ENCODE measurements at places on chromosomes 7 and 10.

- no peak for DNase-seq
These were observed 10.1 kb downstream of the NFKB2 start for GRCh38 chr10:102405632-102406031.

DNA sequence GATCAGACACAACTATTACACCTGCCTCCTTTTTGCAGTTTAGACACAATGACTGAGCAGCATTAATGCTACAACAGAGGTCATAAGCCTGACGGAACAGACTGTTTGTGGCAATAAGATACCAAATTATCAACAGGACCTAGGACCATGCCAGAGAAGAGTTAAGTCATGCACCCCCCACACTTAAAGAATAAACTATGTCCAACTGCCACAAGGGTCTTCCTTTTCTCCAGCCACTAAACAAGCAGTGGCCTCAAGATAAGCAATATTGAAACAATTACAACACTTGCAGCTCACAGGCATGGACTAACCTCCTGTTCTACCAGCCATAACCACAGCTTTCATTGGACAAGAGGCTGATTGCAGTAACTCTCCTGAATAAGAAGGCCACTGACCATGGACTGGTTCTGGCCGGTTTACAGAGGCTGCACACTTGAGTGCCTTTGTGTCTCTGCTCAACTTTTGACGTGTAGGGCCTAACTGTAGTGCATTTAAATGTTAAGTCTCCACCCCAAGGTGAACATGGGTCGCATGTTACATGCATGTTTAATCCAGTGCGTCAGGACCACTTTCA, 104.4 kb downstream of the STRA8 start:
- DNase-seq, result no peak

DNA sequence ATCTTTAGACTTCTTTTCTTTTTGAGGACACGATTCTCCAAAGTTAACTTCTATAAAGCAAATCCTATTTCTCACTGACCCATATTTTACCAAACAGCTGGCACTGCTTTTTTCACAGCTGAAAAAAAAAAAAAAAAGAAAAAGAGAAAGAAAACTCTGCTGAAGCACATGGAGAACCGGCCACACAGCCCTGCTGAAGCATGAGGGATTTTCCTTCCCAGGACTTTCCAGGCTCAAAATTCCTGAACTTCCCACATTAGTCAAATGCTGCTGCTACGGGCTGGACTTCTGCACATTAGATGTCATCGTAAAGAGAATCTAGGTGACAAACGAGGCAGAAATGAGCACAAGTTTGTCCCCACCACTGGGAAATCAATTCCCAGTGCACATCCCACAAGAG, 25.2 kb downstream of the HIPK2 start:
- DNase-seq, result no peak

DNA sequence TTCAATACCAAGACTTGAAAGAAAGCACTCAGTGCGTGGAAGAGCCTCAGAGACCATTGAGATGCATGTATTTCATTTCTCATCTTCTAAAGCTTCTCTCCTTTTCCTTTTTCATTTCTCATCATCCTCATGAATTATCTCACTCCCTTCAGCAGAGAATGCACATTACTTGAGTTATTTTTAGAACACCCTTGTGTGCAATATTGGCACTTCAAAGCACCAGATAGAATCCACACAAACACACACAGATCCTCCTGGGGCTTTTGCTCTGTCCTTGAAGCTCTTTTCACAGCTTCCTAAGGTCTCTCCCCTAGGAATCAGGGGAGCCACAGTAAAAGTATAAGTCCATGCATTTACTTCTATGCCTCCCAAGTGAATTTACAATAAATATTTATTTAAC, 18.3 kb downstream of the DGKI start:
- DNase-seq, result no peak

GRCh38 chr7:135489791-135490190, 20.1 kb downstream of the CNOT4 start:
- DNase-seq, result no peak

DNA sequence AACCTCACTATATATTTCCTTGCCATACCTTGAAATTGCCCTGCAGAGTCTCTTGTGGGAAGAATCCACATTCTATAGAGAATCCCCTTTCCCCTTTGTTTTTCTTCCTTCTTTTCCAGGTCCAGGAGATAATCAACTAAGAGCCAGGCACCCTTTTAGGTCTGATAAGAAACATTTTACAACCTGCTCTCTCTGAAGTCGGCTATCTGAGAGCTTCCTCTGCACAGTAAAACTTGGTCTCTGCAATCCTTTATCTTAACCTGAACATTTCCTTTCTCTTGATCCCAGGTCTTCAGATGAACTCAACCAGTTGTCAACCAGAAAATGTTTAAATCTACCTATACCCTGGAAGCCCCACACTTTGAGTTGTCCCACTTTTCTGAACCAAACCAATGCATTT, 19.5 kb upstream of the PTER start:
- no peak for DNase-seq

DNA sequence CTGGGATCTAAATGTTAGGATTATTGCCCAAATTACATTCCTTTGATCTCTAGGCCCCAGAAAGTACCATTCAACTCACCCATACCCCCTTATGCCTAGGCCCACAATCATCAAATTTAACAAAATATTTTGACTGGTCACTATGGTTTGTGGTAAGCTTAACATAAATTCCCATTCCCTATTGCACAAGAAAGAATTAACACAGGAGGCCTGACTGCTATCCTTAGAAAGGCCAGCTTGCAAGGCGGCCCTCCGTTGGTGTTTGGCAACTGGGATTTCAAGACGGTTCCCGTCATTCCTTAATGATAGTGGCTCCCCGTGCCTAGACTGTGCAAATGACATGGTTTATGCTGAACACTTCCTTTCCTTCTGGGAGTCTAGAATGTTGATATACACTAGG, 29.6 kb downstream of the ARHGAP21 start:
- no peak for DNase-seq

- no peak for DNase-seq
These were observed 34.4 kb upstream of the HABP2 start for GRCh38 chr10:113518415-113518814.

DNA sequence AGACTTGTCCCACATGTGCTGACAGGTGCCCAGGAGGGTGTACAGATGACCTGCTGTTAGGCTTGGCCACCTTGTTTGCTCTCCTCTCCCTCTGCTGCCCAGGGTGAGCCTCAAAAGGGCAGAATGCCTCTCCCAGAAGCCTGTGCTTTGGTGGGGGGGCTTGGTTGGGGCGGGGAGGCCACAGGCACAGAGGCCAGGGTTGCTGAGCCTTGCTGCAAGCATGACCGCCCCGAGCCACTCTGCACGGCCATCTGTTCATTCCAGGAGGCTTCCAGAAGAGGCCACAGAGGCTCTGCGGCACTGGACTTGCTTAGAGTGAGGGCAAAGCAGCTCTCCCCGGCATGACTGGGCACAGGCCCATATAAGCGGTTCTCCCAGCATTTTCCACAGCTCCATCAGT, 190.8 kb downstream of the GLRX3 start:
- DNase-seq, result no peak

DNA sequence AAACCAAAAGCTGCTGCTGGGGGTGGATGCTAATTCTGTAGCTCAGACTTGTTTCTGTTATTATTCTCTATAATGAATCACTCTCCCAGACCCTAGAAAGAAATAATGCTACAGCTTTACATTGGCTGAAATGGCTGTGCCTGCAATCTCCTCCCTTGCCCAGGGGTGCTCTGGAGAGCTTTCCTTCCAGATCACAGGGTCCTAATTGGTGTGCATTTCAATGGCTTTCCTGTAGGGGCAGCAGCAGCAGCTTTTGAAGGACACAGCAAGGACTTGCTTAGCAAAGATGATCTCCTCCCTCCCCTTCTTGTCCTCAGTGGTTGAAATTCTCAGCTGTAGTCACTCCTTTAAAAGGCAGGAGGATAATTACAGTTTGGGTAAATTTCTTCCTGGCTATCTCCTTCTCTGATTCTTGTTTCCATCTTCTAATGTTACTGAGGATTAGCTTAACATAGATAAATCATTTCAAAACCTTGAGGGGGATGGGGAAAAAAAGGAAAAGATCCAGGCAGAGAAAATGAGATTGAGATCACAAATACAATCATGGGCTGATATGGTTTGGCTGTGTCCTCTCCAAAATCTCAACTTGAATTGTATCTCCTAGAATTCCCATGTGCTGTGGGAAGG, 120.2 kb upstream of the CTTNBP2 start:
- peak; percentile 46 for DNase-seq

- DNase-seq, result no peak
These were observed 26.0 kb downstream of the EN2 start for GRCh38 chr7:155483868-155484325.

- DNase-seq, result no peak
These were observed 36.7 kb upstream of the PSAP start for GRCh38 chr10:71887743-71888142.
